Fibroblast of mammary gland (primary cell): ENCODE measurements at places on chromosomes 11 and 22.
A peak's percentile ranks its signal among the peaks of the same experiment; 100 is the strongest.

- DNase-seq: no peak
These were observed 21.4 kb upstream of the CADM1 start for GRCh38 chr11:115525531-115526006.

GRCh38 chr11:34357701-34358257 lies at the start of gene ABTB2:
Gene ABTB2 (minus strand): TSS chr11:34358010.
- peak; percentile 94 for DNase-seq

GRCh38 chr11:82703796-82704195 lies 29.9 kb downstream of the FAM181B start:
- DNase-seq: no peak

DNA sequence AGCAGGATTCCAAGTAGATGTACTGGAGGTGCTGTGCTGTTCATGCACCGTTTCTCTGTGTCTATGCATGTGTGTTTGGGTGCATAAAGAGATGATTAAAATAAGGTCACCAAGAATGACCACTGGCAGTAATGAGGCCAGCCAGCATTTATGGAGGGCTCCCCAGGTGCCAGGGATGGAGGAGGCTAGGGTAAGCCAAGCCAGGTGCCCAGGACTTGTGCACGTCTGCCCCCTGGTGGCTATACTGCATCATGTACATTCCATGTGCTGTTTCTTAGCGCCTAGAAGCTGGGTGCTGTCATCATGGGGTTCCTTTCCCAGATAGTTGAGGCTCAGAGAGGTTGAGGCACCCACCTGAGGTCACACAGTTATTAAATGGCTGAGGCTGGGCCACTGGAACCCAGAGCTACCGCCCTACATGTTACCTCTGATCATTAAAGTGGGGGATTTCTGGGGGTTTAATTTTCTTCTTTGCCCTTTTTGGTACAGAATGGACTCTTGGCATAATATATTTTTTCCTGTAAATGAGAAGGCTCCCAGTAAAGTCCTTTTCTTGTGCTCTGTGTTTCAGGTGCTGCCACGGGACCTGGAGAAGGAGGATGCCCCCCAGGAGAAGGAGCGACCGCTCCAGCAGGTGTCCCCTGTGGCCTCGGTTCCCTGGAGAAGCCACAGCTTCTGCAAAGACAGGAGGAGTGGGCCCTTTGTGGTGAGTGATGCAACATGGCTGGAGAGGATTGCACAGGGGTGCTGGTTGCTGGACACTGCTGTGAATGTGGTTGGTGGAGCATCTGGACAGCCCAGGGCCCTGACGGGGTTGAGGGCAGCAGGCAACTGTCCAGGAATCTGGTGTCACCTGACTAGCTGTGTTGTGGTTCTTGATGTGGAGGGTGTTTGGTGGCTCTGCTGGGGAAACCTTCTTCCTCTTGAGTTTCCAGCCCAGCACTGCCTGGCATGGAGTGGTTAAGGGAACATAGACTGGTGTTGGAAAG lies 96.4 kb downstream of the KIAA1671 start:
- DNase-seq: peak; percentile 57

- no peak for DNase-seq
These were observed 78.3 kb upstream of the KCNQ1OT1 start for GRCh38 chr11:2777871-2778629.

- no peak for DNase-seq
These were observed 25.9 kb downstream of the PPM1F start for GRCh38 chr22:21926728-21927127.

DNA sequence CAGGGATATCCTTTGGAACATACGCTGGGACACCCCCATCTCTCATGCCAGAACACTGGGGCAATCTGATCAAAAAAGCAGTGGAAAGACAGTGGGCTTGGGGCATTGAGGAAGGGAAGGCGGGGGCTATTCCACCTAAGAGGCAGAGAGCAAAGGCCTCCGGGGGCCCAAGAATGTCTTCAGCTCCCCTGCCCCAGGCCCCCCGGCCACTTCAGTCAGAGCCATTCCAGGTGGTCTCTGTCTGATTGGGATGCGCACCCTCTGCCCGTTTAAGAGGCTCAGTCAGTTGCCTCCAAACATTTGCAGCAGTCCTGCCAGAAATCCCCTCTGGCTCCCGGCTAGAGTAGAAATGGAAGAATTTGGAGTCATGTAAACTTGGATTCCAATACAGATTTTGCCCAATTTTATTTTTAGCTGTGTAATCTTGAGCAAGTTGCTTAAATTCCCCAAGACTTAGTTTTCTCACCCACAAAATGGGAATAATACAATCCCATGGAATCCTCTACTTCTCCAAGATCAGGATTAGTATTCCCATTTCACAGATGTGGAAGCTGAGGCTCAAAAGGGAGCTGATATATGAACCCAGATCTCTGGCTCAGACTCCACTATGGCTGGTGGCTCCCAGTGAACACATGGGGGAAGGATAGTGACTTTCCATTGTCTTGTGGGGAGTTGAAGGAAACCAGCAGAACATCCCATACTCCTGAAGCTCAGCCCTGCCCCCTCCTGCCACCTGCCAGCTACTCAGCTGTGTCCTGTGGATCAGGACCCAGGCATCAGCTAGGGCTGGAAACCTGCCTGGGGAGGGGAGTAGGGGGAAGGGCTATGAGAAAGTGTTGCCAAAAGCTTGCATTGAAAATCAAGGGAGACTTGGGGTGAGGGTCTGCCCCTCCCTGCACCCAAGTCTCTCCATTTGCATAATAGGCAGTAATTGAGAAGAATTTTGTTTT lies 6.1 kb upstream of the WNT11 start:
- DNase-seq: no peak

DNA sequence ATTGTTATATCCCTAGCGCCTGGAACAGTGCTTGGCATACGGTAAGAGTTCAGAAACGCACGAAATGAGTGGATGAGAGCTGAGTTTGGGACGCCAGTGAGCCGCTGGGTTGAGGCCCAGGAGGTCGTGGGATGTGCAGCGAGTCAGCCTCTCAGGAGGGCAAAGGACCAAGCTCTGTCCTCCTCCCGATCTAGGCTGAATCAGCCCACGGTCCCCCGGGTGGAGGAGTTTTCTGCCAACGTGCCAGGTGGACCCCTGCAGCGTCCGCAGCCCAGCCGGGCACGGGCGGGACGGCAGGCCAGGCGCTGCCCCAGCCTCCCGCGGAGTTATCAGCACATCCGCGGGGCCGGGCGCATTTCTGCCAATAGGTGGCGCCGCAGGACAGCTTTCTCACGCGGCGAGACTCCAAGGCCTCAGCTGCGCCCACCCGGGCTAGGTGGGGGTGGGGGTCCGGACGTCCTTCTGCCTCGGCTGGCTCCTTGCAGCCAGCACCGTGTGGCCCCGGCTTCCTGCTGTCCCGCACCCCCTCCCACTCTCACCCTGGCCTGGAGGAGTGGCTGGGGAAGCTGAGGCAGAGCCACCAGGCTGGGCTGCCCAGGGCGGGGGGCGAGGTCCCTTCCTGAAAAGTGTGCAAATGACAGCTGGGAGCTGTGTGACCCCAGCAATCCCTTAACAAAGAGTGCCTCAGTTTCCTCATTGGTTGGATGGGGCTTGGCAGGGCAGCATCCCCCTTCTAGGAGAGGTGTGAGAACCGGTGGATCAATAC lies 2.2 kb upstream of the RPS19BP1 start:
- peak; percentile 49 for DNase-seq
